Left colon (tissue), 2 donors: ENCODE measurements at places on chromosomes 12 and 14. TPM values are rescaled to one million over a fixed set of nuclear protein-coding genes. Genes with fewer than 3 reads are reported as not detected.

MGST1 gene
- 354 TPM for total RNA-seq

GRCh38 chr12:114221957-114222630 is 183.8 kb downstream of the TBX5 start:
- DNase-seq: no peak

DNA sequence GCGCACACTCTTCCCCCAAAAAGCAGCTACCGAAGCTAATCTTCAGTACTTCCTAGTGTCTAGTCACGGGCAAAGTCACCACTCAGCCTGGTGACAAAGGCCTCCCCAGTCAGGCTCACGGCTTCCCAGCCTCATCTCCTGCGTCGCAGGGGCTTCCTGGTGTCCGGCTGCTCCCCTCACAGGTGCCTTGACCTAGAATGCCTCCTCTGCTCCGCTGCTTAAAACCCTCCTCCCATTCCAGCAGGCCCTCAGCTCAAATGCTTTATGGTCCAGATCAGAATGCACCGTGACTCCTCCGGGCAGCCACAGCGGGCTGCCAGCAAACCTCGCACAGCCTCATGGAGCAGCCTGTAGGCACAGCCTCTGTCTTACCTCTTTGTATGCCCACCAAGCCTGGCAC is 53.1 kb downstream of the PRIMA1 start:
- no peak for DNase-seq

GRCh38 chr12:74897425-74898211 is 312.0 kb downstream of the KCNC2 start:
- DNase-seq: no peak
